Activated CD4-positive, alpha-beta T cell treated with anti-CD3 and anti-CD28 coated beads for 1 hour (primary cell): ENCODE measurements at places on chromosomes 7 and 10.

GRCh38 chr7:2851497-2851896, 7.4 kb upstream of the GNA12 start:
- no peak for DNase-seq

GRCh38 chr10:93288679-93289634, 193.2 kb downstream of the MYOF start:
- DNase-seq, result no peak

DNA sequence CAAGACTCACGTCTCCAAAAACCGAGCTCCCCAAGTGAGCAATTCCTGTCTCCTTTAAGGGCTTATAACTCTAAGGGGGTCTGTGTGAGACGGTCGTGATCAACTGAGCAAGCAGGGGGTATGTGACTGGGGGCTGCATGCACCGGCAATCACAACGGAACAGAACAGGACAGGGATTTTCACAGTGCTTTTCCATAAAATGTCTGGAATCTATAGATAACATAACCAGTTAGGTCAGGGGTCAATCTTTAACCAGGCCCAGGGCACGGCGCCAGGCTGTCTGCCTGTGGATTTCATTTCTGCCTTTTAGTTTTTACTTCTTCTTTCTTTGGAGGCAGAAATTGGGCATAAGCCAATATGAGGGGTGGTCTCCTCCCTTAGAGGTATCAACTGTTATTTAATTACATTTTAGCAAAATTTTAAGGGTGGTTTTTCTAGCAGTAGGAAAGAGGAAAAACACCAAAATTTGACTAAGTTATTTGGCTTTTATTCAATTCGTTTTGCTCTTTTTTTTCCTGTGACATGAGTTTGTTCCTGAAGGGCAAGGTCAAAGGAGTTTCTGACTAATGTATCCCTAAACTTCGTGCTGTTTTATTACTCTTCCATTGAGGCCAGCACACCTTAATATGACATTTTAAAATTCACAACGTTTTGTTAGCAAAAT, 121.4 kb upstream of the SEC61G start:
- DNase-seq, result no peak

DNA sequence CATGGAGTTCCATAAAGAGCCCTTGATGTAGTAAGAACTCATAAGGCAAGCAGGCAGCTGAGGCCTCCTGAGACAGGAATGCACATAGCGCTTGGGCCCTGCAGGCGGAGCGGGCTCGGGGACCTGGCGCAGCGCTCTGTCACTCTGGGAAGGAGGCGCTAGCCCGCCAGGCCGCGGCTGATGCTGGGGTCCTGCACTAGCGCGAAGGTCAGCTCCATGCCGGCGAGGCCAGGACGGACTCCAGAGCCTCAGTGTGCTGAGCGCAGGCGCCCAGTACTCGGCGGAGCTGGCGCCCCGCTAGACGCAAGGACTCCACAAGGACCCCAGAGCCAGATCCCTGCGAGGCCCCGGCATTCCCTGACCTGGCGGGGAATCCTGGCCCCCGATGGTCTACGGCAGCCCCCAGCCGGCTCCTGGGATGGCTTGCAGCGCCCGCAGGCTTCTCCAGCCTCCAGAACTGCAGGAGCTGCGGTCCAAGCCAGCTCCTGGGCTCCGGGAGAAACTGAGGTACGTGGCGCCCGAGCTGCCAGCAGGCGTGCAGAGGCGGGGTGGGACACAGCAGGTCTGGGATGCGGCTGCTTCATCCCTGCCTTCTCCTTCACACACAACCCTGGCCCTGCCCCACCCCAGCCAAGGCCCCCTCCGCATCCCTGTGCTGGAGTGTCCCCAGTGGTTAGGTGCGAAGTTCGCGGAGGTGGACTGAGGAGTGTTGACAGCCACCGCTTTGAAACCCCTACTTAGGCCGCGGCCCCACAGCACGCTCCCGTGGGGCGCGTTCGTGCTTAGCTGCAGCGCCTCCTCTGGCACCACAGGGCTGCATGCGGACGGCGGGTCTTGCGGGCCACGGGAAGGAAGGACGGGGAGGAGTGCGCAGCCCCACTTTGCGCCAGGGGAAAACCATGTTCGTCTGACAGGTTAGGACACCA, 761.5 kb upstream of the POM121L12 start:
- DNase-seq, result no peak

DNA sequence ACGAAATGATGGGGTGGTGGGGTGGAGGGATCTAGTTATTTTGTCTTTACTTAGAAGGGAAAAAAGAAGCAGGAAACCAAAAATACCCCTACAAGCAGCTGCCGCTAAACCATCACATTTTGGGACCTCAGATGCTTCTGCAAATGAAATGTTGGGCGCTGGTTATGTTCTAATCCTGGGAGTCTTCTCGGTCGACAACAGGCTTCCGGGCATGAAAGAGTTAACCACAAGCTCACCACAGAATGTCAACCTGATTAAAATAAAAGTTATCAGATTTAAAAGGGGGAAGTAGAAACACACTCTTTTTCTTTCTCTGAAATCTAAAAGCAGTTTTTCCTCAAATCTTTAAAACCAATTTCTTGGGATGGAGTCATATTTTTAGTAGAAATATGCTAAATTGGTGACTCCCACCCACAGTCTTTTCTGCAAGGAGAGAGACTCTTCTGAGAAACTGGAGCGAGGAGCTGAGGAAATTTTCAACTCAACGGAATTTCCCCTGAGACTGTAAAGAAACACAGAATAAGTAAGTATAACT, 16.8 kb downstream of the IL2RA start:
- no peak for DNase-seq

GRCh38 chr7:151936207-151936606, 20.0 kb upstream of the GALNTL5 start:
- DNase-seq, result no peak

GRCh38 chr10:84541289-84541637, 212.9 kb downstream of the CCSER2 start:
- no peak for DNase-seq

GRCh38 chr10:125134916-125135770, 25.2 kb downstream of the CTBP2 start:
- no peak for DNase-seq

DNA sequence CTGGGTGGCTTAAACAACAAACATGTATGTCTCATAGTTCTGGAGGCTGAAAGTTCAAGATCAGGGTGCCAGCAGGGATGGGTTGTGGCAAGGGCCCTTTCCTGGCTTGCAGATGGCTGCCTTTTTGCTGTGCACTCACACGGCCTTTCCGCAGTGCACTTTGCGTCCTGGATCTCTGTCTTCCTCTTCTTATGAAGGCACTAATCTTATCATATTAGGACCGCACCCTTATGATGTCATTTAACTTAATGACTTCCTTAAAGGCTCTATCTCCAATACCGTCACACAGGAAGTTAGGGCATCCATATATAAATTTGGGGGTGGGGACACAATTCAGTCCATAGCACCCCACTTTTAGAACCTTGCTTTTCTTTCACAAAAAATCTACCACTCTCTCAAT, 255.2 kb downstream of the SNX13 start:
- DNase-seq, result no peak

DNA sequence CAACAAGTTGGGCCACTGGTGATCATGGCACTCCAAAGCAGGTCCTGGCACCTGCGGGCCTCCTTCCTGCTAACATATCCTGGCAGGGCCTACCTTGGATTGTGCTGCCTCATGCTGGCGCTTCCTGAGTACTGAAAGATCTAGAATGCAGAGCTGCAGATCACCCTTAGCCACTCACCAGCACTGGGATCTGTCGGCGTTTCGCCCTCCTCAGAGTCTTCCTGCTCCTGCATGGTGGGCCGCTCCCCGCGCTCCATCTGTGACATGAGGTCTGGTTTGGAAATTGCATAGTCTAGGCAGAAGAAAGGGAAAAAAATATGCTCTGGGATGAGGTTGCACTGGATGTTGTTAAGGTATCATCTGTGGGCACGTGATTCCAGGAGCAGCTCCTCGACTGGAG, 10.0 kb downstream of the ZNF777 start:
- DNase-seq, result no peak

DNA sequence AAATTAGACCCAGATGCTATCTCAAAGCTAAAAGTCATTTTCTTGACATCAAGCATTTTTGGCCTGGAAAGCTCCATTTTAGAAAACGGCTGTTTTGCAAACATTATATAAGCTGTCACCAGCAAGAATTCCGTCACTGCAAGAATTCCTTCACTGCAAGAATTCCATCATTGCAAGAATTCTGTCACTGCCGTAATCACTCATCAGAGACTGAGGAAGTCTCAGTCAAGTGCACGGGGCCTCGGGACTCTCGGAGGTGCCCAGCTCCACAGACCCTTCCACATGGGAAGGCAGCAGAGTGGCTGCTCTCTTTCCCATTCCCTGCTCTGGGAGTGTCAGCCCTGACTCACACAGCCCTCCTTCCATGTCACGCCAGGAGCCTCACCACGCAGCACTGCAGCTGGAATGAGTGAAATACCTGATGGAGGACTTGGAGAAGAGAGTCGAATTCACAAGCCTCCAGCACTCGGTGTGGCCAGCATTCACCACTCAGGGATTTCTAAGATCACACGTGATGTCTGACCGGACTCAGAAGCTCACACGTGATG, 168.3 kb downstream of the PTPRN2 start:
- DNase-seq, result no peak

- no peak for DNase-seq
These were observed 820.5 kb downstream of the GATA3 start for GRCh38 chr10:8874972-8875371.

- DNase-seq, result no peak
These were observed 249.8 kb downstream of the ARHGAP12 start for GRCh38 chr10:31678575-31679516.

DNA sequence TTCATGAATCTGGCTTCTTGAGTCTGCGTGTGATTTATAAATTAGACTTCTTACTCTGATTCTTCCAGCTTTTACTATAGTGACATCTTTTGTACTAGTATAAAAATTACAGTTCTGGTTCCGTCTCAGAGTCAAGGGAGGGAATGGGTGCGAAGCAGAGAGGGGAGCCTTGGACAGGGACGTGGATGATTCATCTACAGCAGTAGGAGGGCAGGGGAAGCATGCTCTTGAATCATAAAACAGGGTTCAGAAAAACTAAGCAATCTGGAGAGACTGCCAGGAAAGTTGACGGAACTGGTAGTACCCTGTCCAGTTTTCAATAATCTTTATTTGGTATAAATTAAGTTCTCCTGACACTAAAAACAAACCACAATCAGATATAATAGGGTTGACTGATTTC, 58.1 kb downstream of the ITGA8 start:
- no peak for DNase-seq

- DNase-seq, result no peak
These were observed 208.4 kb upstream of the LRRTM3 start for GRCh38 chr10:66717231-66717981.

DNA sequence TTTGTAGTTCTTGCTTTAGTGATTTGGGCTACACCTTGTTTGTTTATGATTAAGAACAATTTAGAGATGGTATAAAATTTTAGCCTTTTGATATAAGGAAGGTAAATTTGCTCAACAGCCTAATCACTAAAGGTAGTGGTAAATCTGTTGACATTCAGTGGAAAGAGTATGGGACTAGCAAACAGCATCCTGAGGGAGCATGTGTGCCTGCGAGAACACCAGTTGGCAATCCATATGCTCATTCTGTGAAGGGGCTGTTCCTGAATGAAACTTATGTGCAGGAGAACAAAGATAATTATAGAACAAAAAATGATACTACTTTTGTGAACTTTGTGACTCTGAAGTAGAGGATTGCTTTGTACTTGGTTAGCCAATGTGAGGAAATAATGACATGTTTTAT, 44.0 kb downstream of the CAPZA2 start:
- no peak for DNase-seq

- no peak for DNase-seq
These were observed 18.1 kb downstream of the COL1A2 start for GRCh38 chr7:94412762-94413322.

GRCh38 chr7:113118074-113118959, at the start of gene SMIM30:
Gene SMIM30 (minus strand): TSS chr7:113118554. CDS start chr7:113117578, 976 bp downstream.
- peak; percentile 79 for DNase-seq

- DNase-seq, result peak; percentile 50
These were observed 49.1 kb downstream of the APBB1IP start for GRCh38 chr10:26486990-26487850.

DNA sequence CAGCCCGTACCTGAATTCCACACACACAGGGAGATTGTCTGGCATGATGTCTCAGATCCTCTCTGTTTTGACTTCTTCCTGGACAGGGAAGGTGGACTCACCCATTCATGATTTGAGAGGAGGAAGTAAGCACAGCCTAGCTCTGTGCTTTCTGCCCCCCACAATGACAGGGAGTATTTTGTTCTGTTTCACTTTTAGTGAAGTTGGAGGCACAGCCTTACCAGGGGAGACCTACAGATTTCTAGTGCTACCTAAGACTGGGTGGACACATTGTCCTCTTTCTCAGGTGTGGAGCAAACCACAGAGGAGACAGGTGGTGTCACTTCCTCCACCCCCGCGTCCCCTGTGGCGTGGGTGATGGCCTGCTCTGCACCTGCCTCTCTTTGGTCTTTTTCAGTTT, 408.6 kb upstream of the PFKP start:
- no peak for DNase-seq

- DNase-seq, result no peak
These were observed 99.3 kb downstream of the PPP1R3A start for GRCh38 chr7:113819474-113819873.

DNA sequence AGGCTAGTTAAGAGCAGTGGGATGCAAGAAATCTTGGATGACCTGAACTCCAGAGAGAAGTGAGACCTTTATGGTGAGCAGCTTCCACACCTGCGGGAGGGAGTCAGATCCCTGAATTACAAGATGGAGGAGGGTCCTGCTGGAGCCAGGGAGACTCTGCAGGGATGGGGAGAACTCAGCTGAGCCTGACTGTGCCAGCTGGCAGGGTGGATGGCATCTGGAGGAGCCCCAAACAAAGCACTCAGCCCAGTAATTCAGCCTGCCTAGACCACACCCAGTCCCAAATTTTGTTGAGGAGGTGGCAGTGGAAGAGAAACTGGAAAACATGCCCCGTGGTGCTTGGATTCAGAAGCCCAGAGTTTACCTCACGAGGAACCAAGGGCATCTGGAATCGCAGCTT, 208.2 kb downstream of the WDR11 start:
- DNase-seq, result no peak

GRCh38 chr10:72328045-72328828, 26.5 kb downstream of the DNAJB12 start:
- DNase-seq, result no peak

DNA sequence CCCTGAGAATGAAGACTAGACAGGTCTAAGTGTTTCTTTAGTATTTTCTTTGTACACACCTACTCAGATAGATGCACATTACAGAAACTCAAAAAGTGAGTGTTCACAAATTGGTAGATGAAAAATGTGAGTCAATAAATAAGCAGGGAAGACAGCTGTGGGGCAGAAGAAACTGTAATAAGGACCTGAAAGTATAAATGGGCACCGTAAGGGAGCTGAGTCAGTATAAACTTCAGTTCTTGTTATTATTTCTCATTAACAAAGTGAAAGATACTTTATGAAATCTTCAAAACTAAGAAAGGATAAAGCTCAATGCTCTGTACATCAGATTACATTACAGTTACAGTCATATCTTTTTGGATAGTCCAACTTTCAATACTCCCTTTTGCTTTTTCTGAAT, 2.5 kb downstream of the MTPN start:
- no peak for DNase-seq
